ENCODE measurements at places on chromosomes 13 and 19.
A peak's percentile ranks its signal among the peaks of the same experiment; 100 is the strongest.

DNA sequence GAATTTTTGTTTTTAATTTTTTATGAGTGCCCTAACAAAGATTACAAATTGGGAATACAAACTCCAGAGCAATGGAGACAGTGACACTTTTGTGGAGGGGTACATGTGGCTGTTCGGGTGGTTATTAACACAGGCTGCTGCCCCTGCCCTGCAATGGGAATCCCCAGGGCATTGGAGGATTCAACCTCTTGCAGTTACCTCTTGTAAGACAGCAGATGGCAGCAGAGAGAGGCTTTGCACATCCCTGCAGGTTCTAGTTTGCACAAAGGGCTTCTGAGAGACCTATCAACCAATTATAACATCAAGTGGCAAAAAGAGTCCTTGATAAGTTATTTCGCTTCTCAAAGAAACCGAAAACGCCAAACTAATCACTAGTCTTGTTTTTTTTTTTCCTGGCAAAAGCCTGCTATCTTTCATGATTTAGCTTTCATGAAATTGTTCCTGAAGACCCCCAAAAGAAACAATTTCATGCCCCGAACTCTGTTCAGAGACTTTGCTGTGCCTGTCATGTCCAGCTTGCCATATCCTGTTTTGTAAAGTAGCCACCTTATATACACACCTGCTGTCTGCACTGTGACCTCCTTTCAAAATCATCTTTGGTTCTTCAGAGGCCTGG is 10.4 kb downstream of the GJB2 start:
- H3K27ac ChIP-seq: no peak overlapping the region
- no peak for DNase-seq
- H3K36me3 ChIP-seq: no peaks in the 10 kb centered on the region
- no peak overlapping the region for H3K4me3 ChIP-seq
- no peaks in the 10 kb centered on the region for H3K4me1 ChIP-seq

- H3K4me1 ChIP-seq: no peaks in the 10 kb centered on the region
- H3K36me3 ChIP-seq: no peaks in the 10 kb centered on the region
- H3K27me3 ChIP-seq: no peaks in the 10 kb centered on the region
- H3K27ac ChIP-seq: no peak overlapping the region
These were observed 15.6 kb downstream of the SCGB2B2 start for GRCh38 chr19:34661357-34661756.

GRCh38 chr13:50171590-50172282 is 156.5 kb downstream of the KCNRG start:
- no peak overlapping the region for H3K4me3 ChIP-seq
- no peaks in the 10 kb centered on the region for H3K4me1 ChIP-seq
- H3K36me3 ChIP-seq: no peaks in the 10 kb centered on the region
- no peak overlapping the region for H3K27ac ChIP-seq
- no peaks in the 10 kb centered on the region for H3K27me3 ChIP-seq
- DNase-seq: no peak

GRCh38 chr19:36047835-36048234 is 6.2 kb downstream of the THAP8 start:
- no peaks in the 10 kb centered on the region for H3K27me3 ChIP-seq
- no peaks in the 10 kb centered on the region for H3K36me3 ChIP-seq
- no peak overlapping the region for H3K4me3 ChIP-seq
- no peak for DNase-seq

DNA sequence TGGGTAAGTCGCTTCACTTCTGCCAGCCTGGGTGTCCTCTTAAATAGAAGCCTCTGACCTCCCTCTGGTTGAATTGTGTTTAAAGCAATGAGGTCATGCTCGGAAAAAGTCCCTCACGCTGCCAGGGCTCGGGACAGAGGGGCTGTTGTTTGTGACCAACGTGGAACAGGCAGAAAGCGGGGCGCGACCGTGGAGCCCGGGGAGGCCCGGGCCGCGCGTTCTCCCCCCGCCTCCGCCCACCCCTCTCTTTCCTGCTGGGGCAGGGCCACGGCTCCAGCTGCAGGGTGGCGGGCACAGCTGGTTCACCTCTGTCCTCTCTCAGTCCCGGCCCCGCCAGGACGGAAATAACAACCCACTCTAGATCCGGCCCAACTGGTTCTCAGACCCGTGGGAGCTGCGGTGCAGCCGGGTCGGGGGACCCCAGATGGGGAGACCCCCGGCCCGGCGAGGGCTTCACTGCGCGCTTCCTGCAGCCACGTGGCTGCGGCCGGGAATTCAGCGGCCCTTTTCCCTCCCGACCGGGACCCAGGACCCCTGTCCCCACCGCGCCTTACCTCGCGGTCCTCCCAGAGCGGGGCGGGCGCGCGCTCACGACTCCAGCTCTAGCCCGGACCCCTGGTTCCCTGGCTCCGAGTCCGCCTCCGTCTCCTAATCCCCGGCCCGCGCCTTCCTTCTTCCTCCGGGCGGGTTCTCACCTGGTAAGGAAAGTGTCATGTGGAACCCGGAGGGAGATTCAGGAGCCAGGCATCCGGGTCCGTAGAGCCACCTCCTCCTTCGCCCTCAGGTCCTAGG is 1.9 kb downstream of the CDC42EP5 start:
- H3K27ac ChIP-seq: peak overlapping the region; percentile 96
- peak overlapping the region; percentile 69 for H3K4me3 ChIP-seq
- no peaks in the 10 kb centered on the region for H3K36me3 ChIP-seq
- H3K4me1 ChIP-seq: peaks cover 7% of the 10 kb centered on the region
- DNase-seq: no peak

DNA sequence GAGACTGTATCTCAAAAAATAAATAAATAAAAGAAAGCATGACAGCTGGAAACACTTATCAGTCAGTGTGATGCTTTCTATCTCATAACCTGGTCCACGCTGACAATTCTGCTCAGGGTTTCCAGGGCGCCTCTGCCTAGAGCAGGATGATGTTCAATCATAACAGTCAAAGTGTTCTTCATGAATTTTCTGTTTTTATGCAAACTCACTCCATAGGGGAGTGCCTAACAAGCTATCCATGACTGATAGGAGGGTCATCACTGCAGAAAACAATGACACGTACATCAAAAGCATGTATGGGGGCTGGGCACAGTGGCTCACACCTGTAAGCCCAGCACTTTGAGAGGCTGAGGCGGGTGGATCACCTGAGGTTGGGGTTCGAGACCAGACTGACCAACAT is 41.4 kb upstream of the ZNF83 start:
- H3K36me3 ChIP-seq: no peaks in the 10 kb centered on the region
- no peak for DNase-seq
- H3K4me3 ChIP-seq: no peak overlapping the region
- no peak overlapping the region for H3K27ac ChIP-seq
- H3K27me3 ChIP-seq: no peaks in the 10 kb centered on the region
- no peaks in the 10 kb centered on the region for H3K4me1 ChIP-seq

- H3K4me3 ChIP-seq: no peak overlapping the region
- no peaks in the 10 kb centered on the region for H3K4me1 ChIP-seq
- no peak overlapping the region for H3K27ac ChIP-seq
These were observed 6.2 kb downstream of the ABCC4 start for GRCh38 chr13:95295026-95295425.

GRCh38 chr19:14471436-14472187 is 3.5 kb downstream of the PTGER1 start:
- no peak for DNase-seq
- H3K4me1 ChIP-seq: peaks cover 10% of the 10 kb centered on the region

DNA sequence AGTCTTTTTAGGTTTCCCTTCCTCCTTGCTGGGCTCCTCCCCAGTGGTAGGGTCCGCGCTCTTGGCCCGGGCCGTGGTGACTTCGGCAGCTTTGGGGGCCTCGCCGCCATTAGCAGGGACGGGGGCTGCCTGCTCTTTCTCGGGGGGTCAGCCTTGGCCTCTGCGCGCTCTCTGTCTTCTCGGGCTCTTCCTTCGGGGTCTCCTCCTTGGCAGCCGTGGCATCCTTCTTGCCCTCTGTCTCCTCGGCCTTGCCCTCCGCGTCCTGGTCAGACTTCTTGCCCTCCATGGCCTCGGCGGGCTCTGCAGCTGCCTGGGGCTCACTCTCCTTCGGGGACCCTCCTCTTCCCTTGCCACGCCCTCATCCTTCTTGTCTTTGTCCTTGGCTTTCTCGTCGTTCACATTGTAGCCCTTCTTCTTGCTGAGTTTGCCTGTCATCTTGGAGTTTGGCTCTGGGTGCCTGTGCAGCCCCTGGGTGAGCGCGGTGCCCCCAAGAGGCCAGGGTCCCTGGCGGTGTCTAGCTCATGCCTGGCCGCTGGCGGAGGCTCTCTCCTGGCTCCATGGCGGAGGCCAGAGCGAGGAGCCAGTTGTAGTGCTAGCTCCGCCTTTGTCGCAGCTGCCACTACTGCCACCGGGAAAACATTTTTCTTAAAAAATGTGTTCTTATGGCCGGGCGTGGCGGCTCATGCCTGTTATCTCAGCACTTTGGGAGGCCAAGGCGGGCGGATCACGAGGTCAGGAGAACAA is 283.0 kb upstream of the SGCG start:
- no peak overlapping the region for H3K4me3 ChIP-seq
- H3K27me3 ChIP-seq: no peaks in the 10 kb centered on the region
- DNase-seq: no peak
- peaks cover 6% of the 10 kb centered on the region for H3K4me1 ChIP-seq
- H3K36me3 ChIP-seq: no peaks in the 10 kb centered on the region

DNA sequence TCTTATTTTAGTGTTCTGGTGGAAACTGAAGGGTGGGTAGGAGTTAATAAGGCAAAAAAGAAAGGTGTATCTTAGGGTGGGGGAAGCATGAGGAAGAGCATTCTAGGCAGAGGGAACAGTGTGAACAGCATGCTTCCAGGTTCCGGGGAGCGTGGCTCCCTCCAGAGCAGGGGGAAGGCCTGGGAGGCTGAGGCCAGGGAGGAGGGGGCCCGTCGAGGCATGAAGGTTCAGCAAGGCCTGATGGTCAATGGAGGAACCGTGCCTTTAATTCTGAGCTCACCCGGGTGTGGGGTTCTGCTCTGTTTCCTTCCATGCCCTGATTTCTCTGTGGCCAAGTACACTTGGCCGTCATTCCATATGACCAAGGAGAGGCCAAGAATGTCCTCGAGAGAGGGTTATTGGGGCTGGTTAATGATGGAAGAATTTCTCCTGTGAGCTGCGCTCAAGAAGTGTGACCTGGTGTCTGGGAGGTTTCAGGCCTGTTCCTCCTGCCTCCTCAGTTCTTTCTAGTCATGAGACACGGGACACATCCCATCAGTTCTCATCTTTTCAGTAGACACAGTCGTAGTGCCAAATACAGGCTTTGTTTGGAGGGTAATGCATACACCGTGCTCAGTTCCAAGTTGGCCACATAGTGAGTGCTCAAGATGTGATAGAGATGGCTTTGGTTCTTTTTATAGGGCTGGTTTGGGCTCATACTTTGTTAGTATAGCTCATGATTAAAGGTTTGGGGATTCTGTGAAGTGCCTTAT is 73.6 kb downstream of the SIPA1L3 start:
- H3K27ac ChIP-seq: peak overlapping the region; percentile 75
- H3K4me3 ChIP-seq: no peak overlapping the region
- no peak for DNase-seq
- H3K4me1 ChIP-seq: peaks cover 17% of the 10 kb centered on the region

GRCh38 chr19:33806434-33806881 is 9.8 kb downstream of the KCTD15 start:
- no peaks in the 10 kb centered on the region for H3K36me3 ChIP-seq
- H3K27ac ChIP-seq: no peak overlapping the region
- no peak overlapping the region for H3K4me3 ChIP-seq
- no peaks in the 10 kb centered on the region for H3K27me3 ChIP-seq

- no peak for DNase-seq
- H3K4me3 ChIP-seq: no peak overlapping the region
- no peaks in the 10 kb centered on the region for H3K4me1 ChIP-seq
- no peaks in the 10 kb centered on the region for H3K27me3 ChIP-seq
These were observed 34.5 kb upstream of the FAM216B start for GRCh38 chr13:42746866-42747265.

GRCh38 chr13:80341756-80342370 is 937 bp upstream of the SPRY2 start:
- H3K36me3 ChIP-seq: no peaks in the 10 kb centered on the region
- peak overlapping the region; percentile 96 for H3K27ac ChIP-seq
- no peaks in the 10 kb centered on the region for H3K4me1 ChIP-seq
- H3K27me3 ChIP-seq: no peaks in the 10 kb centered on the region

GRCh38 chr13:50449465-50449864 is 394.0 kb downstream of the DLEU7 start:
- DNase-seq: no peak
- no peaks in the 10 kb centered on the region for H3K27me3 ChIP-seq
- no peak overlapping the region for H3K27ac ChIP-seq
- no peaks in the 10 kb centered on the region for H3K4me1 ChIP-seq
- H3K36me3 ChIP-seq: no peaks in the 10 kb centered on the region

DNA sequence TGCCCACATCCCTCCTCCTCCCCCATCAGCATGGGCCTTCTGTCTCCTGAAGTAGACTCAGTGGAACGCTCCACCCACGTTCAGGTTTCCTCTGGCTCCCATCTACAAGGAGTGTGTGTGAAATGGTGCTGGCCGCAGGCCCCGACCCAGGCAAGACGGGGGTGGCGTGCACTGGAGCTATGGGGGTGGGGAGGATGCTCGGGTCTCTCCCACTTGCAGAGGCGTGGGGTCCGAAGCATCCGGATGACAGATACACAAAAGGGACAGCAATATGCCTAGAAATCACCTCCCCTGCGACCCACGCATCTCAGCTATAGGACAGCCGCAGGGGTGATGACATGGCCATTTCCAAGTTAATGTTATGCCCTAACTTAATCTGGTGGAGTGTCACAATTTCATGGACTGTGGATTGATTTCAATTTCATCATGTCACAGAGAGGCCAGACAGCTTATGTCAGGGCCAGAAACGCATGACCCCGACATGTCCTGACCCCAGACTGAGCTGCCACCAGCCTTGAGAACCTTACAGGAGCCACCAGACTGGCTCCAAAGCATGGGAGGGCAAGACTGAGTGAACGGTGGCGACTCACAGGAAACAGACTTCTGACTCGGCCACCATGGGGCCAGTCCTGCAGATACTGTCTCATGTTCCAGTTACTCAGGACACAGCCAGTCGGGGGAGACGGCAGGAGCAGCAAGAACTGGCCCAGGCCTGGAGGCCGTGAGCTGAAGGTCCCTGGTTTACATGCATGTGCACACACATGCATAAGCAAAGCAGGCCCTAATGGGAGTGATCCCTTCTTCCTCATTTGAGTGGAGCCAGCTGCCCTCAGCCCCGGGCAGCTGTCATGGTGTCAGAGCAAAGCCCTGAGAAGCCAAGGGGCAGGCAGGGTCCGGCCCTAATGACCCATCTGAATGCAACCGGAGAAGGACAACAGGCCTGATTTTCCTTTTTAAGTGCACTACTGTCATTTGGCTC is 82.2 kb downstream of the SLC7A1 start:
- H3K36me3 ChIP-seq: no peaks in the 10 kb centered on the region
- H3K27me3 ChIP-seq: no peaks in the 10 kb centered on the region
- no peak for DNase-seq

GRCh38 chr13:99051768-99052455 is 74.0 kb upstream of the DOCK9 start:
- H3K4me3 ChIP-seq: no peak overlapping the region
- no peak overlapping the region for H3K27ac ChIP-seq
- H3K27me3 ChIP-seq: no peaks in the 10 kb centered on the region
- no peak for DNase-seq
- no peaks in the 10 kb centered on the region for H3K4me1 ChIP-seq

All from prostate gland (tissue), 2 donors.